ENCODE measurements at places on chromosomes 6 and 20.

DNA sequence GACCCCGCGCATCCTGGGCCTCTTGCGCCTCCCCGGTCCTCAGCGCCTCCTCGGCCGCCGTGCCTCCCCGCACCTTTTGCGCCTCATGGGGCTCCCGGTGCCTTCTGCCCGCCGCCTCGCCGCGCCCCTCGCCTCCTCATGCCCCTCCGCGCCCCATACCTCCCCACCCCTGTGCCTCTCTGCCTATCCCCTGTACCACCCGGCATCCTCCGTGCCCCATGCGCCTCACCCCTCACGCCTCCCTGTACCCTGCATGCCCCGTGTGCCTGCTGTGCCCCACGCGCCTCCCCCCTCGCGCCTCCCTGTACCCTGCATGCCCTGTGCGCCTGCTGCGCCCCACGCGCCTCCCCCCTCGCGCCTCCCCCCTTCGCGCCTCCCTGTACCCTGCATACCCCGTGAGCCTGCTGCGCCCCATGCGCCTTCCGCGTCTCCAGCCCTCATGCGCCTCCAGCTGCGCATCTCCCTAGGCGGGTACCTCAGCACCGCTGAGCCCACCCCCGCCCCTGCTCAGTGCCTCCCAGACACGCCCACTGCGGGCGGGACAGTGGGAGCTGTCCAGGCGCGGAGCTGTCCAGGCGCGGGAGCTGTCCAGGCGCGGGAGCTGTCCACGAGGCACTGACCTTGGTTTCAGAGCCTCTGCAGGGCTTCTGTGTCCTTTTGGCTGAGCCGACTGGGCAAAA lies 37.1 kb downstream of the IGF2R start:
- peak; percentile 38 for DNase-seq

GRCh38 chr6:74181471-74181870 lies 485.5 kb downstream of the CD109 start:
- DNase-seq: no peak

DNA sequence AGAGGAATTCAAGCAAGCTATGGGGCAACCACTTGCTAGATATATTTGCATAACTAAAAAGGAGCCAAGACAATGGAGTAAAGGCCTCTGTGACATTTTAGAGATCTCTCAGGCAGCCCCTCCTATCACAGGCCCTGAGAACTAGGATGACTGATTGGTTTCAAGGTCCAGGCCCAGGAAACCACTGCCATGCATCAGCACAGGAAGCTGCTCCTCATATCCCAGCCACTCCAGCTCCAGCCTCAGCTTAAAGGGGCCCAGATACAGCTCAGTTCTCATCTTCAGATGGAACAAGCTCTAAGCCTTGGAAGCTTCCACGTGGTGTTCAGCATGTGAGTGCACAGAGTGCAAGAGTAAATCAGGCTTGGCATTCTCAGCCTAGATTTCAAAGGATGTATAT lies 21.1 kb upstream of the THBS2 start:
- peak; percentile 43 for DNase-seq

- DNase-seq: peak; percentile 15
Observed at GRCh38 chr6:81636930-81637568, 115.4 kb downstream of the TENT5A start.

DNA sequence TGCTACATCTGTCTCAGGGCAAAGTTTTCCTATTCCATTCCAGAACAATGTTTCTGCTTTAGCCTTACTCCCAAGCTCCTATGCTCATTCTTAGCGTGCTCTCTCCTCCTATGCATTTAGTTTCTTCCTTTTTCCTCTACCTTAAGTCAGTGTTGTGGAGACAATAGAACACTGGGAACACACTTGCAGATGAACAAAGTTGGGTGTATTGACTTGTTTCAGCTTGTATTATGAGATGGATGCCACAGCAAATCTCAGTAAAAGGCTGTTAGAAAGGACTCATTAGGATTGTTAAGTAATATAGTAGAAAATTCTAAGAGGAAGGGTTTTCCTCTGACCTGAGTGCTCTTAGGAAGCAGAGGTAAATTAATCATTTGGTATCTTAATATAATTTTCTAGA lies 48.4 kb downstream of the BMP5 start:
- no peak for DNase-seq

- DNase-seq: no peak
Observed at GRCh38 chr6:158628542-158628941, 16.0 kb downstream of the DYNLT1 start.

GRCh38 chr6:21158149-21158548 lies 435.4 kb upstream of the SOX4 start:
- DNase-seq: no peak

DNA sequence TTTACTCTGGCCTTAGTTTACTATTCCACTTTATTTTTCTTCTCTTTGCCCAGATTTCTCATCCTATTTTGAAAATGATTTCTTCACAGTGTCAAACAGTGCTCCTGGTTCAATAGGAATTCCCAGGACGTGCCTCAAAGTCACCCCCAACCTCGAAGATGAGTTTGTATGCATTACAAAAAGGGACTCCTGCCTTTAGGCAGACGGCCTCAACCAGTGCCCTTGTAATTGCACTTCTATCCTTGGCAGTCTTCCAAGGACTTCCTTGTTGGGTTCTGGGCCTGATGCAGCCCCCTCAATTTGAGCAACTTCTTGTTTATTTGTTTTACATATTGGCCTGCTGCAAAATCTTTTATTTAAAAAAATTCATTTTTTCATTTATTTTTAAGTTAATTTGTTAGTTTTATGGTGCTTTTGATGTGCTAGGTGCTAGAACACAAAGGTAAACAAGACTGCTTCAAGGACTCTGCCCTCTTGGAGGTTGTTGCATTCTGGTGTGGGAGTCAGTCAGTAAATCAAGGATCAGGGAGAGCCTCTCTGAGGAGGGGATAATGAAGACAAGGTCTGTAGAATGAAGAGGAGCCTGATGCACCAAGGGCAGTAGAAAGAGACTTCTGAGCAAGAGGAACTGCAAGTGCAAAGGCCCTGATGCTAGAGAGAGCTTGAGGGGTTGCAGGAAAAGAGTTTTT lies 181.5 kb upstream of the LAMP5 start:
- DNase-seq: no peak

GRCh38 chr20:47358672-47359529 lies 2.4 kb upstream of the ZMYND8 start:
- peak; percentile 97 for DNase-seq

- DNase-seq: no peak
Observed at GRCh38 chr6:25336996-25337395, 57.8 kb downstream of the CARMIL1 start.

DNA sequence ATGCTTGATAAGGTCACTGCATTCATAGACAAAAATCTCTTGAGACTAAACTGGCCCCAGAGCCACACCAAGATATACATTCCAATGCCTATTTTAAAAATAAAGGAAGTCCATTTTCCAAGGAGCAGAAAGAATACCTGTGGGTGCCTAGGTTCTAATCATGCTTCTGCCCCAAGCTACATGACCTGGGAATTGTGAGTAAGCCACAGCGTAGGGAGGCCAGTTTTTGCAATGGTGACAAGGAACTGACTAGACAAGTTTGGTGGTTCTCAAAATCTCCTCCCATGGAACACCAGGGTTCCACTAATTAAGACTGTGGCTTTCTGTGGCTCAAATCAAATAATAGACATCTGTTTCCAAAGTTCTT lies 83.3 kb downstream of the GMDS start:
- no peak for DNase-seq

- no peak for DNase-seq
Observed at GRCh38 chr20:24648919-24649318, 179.5 kb downstream of the SYNDIG1 start.

DNA sequence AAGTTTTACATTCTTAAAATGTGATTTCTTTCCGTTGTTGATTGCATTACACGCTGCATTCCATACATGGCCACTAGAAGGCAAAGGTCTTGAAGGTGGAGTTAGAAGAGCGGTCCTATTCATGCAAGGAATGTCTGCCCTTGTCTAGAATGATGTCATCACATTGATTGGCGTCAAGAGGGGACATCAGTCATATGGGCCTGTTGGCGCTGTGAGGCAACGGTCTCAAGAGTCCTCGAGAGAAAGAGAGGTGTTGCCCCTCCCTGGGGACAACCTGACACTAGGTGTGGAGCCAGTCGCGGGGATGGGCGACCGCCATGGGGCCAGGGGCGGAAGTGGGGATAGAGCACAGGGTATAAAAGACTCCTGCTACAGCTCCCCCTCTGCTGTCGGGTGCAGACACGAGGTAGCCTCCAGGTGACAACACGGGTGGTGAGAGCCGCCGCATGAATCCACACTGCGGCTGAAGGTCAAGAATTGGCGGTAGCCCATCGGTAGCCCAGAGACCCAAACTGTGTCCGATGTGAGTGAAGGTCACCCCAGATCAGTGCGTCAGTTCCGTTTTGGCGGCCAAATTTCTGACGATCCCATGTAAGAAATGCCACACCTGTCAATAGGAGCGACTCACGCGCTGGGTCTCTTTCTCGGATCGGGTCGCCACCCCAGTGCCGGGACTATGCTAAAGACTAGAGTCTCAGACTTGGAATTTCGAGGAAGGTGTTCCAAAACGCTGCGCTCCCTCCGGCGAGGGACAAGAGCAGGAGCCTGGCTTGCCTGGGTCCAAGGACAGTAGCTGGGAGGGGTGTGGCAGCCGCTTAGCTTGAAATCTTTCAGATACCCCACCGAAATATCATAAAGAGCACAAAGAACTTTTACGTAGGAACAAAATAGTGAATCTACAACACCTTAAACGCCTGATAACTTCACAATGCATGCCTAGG lies 93.2 kb upstream of the ZNF184 start:
- DNase-seq: no peak

GRCh38 chr6:87909849-87910248 lies 137.8 kb upstream of the SPACA1 start:
- DNase-seq: peak; percentile 75

- no peak for DNase-seq
Observed at GRCh38 chr20:25037288-25038102, 20.4 kb downstream of the ACSS1 start.

DNA sequence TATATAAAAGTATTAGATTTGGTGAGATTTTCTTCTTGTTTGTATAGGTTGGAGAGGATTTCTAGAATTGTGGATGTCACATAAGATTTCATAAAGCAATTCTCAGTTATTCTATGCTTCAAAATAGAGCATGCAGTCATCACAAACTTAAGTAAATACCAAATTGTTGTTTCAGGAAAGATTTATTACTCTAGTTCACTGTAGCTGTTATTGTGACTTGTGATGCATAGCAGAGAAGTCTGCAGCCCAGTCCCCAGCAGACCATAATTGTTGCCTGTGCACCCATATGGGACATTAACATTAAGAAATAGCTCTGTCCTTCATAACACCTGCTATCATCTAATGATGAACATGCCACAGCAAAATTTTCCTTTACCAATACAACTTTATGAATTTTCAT lies 228.0 kb upstream of the FAM83B start:
- no peak for DNase-seq

DNA sequence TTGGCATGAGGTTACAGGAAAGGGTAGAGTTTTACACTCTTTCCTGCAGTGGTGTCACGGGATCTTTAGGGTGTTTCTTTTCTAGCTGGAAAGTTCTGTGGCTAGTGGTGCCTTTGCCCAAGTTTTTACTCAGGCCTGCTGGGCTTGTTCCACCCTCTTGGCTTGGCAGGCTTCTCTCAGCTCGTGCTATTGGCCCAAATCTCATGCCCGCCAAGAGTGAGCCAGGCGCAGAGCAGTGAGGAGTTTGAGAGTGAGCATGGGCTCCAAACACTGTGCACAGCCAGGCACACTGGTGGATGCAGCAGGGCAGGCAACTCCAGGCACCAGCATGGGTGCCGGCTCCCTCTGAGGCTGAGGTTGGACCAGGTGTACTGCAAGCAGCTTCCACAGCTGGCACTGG lies 206.5 kb downstream of the SAMD5 start:
- DNase-seq: no peak

DNA sequence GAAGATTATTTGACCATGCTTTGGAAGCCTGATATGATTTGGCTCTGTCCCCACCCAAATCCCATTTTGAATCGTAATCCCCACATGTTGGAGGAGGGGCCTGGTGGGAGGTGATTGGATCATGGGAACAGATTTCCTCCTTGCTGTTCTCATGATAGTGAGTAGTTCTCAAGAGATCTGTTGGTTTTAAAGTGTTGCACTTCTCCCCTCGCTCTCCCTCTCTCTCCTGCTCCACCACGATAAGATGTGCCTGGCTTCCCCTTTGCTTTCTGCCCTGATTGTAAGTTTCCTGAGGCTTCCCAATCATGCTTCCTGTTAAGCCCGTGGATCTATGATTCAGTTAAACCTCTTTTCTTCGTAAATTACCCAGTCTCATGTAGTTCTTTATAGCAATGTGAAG lies 21.7 kb upstream of the FAM217A start:
- no peak for DNase-seq

DNA sequence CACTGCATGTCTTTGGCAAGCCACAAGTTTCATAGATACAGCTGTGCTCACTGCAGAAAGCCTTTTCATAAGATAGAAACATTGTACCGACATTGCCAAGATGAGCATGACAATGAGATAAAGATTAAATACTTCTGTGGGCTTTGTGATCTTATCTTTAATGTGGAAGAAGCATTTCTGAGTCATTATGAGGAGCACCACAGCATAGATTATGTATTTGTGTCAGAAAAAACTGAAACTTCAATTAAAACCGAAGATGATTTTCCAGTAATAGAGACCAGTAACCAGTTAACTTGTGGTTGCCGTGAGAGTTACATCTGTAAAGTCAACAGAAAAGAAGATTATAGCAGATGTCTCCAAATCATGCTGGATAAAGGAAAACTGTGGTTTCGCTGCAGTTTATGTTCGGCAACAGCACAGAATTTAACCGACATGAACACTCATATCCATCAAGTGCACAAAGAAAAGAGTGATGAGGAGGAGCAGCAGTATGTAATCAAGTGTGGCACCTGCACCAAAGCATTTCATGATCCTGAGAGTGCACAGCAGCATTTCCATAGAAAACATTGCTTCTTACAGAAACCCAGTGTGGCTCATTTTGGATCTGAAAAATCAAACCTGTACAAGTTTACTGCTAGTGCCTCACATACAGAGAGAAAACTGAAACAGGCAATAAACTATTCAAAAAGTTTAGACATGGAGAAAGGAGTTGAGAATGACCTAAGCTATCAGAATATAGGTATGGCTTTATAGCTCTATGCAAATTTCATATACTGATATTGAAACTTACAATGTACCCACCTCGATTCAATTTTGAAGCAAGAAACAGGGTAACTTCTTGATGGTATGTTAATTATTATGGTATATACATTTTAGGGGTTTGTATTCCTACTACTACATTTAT lies 23.9 kb upstream of the BAG2 start:
- DNase-seq: no peak

- DNase-seq: peak; percentile 55
Observed at GRCh38 chr20:41692479-41693135, 74.4 kb upstream of the CHD6 start.

DNA sequence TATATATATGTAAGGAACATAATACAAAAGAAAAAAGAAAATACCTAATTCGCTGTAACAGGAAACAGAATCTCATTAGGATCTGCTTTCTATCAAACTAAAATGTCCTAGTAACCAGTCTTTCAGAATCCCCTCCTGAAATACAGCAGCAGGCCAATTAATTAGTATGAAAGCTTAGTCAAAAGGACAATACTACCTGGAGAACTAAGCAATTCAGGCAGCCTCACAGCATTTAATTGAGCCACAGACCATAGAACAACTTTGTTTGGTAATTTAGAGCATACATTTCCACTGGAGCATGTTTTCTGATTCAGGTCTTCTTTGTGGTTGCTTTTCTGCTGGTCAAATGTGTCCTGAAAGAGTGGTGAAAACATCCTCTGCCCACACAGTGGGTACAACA lies 516.0 kb downstream of the LMBRD1 start:
- no peak for DNase-seq

- DNase-seq: no peak
Observed at GRCh38 chr20:52959125-52959524, 13.0 kb upstream of the TSHZ2 start.

GRCh38 chr20:29762620-29763019 lies 1494.8 kb upstream of the DEFB115 start:
- no peak for DNase-seq

GRCh38 chr20:1174787-1175186 lies 10.0 kb downstream of the TMEM74B start:
- no peak for DNase-seq
